ENCODE measurements at places on chromosomes 13 and 19.

DNA sequence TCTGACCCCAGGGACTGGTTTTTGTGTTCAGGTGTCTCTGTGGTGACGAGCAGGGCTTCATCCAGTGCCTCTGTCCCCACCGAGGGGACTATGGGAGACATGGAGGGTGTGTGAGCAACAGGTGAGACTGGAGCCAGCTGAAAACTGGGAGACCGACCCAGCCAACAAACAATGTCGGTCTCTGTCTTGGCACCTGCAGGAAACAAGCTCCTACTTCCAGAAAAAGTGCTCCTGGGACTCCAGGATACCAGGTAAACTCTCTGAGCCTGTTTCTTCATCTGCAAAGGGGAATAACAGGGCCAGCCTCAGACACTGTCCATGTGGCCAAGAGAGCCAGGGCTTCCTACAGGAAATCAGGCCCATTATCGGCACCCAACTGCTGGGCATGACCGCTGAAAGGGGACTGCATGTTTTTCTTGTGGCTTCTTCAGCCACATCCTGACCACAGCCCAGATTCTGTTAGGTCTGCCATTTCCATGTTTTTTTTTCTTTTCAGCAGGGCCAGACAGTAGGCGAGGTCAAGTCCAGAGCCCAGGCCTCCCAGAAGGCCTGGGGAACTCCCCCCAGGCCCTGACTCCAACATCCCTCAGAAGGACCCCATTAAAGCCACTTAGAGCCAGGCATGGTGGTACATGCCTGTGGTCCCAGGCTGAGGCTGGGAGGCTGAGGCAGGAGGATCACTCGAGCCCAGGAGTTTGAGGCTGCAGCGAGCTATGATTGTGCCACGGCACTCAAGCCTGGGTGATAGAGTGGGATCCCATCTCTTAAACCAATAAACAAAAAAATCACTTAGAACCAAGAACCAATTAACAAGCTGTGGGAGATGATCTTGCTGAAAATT lies 836 bp upstream of the BST2 start:
- DNase-seq, result no peak

GRCh38 chr19:23482829-23483228 lies 87.6 kb upstream of the ZNF91 start:
- DNase-seq, result no peak

DNA sequence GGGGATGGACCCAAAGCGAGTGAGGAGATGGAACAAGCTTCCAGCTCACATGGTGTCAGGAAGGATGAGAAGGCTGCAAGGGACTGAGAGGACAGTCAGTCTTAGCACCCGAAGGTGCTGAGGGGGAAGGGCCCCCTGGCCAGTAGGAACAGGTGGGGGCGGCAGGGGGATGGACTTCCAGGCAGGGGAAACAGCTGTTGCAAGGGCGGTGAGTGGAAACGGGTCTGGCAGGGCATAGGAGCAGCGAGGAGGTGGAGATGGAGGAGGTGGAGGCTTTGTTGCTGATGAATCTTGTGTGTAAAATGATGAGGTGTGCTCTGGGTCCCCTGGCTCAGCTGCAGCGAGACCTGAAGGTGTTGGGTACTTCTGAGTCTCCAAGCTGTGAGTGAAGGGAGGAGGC lies 1.2 kb downstream of the MAP1S start:
- DNase-seq, result no peak

DNA sequence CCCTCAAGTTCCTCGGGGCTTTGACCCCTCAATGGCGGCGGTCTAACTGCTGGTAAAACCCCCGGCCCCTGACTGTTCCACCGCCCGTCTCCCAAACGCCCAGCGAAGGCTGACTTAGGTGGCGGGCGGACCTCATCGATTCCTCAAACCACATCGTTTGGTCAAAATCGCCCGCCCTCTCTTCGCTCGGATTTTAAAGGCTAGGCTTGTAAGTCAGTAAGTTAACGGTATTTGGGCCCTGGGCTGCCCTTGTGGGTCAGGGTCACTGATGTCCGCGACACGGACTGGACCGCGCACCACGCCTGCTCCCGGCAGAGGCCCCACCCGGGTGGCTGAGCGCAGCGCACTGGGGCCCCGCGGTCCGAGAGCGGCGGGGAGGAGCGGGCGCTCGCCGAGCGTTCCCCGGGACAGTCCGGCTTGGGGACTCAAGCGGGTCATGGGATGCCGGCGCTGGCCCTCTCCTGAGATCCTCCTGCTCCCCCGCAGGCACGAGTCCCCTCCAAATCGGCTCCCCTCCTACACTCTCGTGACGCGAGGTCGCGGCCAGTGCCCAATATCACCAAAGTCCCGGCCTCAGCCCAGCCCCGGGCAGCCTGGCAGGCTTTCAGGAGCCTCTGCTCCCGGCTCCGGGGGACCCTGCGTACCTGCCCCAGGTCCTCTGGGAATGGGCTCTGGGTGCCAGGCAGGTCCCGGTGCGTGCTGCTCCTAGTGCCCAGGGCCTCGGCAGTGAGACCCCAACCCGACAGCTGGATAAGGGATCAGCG lies 1.0 kb downstream of the FLT1 start:
- DNase-seq, result no peak

DNA sequence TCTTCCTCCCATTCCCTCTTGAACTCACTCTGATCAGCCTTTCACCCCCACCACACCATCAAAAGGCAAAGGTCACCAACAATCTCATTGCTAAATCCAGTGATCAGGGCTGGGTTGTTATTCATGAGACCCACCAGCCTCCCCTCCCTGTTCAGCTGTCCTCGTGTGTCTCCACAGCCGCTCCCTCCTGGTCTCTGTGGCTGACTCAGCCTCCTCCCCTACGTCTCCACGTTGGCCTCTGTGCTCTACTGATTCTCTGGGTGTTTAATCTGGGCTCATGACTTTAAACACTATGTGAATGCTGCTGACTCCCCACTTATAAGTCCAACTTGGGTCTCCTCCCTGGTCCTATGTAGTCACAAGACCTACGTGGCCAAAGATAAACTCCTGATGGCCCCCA lies 38.9 kb downstream of the PARP4 start:
- DNase-seq, result no peak

DNA sequence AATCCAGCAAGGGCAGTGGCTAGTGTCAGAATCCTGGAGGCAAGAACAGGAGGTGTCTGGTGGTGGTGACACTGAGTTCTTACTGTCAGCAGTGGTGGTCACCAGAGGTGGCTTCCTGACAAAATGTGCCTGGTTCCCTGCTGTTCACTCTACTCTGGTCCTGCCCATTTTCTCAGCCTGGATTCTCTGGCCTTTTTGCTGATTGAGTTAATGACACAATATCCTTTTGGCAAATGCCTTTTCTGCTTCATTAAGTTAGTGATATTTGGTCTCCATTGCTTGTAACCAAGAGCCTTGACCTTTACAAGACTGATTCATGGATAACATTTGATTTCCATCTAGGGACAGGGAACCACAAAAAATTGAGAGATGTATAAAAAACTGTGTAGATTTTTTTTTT lies 51.1 kb downstream of the RFC3 start:
- DNase-seq, result no peak

- no peak for DNase-seq
Observed at GRCh38 chr13:42364613-42365000, 92.7 kb downstream of the AKAP11 start.

DNA sequence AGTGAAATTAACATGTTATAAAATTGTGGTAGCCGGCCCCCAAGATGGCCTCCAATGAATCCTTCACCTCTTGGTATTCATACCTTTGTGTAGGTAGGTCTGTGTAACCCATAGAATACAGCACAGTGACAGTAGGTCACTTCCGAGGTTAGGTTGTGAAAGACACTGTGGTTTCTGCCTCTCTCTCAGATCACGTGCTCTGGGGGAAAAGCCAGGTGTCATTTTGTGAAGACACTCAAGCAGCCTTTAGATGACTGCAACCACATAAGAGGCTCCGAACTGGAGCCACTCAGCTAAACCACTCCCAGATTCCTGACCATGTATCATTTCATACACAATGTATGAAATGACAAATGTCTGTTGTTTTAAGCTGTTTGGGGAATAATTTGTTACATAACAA lies 9.8 kb upstream of the USPL1 start:
- DNase-seq, result no peak

- DNase-seq, result peak; percentile 58
Observed at GRCh38 chr19:41792513-41793413, 3.6 kb upstream of the CEACAM3 start.

DNA sequence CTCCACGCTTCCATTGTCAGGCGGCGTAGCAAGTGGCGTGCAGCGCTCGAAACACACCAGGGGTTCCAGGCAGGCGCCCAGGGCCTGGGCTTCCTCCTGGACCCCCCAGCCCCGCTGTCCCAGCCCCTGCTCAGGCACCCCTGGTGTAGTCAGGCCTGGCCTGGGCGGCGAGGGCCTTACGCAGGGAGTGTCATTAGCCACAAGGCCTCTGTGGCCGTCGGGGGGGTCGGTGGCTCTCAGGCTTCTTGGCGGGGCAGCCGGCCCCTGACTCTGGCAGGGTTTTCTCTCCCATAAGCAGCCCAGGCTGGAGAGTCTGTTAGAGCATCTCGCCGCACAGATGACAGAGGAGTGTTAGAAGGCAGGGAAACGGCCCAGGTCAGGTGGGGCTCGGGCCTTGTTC lies 116.7 kb downstream of the KDM4B start:
- no peak for DNase-seq

DNA sequence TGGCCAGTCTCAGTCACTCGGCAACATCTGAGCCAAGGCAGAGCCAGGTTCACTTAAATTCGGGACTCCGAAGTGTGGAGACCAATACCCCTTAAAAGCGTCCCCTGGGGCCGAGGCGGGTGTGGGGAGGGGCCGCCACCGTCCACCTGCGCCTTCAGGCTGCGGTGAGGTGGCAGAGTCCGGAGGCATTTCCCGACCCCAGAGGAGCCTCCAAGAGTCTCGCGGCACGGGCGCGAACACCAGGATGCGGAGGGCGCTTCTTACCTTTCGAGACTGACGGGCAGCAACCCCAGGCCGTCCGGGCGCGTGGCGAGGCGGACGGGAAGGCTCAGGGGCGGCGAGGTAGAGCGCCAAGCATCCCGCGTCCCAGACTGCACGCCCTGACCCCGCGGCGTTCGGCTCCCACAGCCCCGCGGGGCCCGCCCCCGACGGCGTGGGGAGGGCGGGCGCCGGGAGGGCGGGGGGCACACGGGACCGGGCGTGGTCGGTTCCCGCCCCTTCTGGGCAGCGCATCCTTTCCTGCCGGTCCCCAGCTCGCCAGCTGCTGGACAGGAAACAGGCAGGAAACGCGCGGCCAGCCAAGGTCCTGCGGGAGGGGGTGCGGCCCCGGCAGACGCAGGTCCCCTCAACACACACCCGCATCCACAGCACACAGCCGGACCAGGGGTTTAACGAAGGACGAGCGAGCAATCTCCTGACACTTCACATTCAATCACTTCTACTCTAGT lies at the start of gene THSD1:
Gene THSD1, minus strand, starts transcription at position 406 of the 728 bp plus-strand sequence. CDS start 3,572 bp downstream, outside the sequence.
- DNase-seq, result no peak

DNA sequence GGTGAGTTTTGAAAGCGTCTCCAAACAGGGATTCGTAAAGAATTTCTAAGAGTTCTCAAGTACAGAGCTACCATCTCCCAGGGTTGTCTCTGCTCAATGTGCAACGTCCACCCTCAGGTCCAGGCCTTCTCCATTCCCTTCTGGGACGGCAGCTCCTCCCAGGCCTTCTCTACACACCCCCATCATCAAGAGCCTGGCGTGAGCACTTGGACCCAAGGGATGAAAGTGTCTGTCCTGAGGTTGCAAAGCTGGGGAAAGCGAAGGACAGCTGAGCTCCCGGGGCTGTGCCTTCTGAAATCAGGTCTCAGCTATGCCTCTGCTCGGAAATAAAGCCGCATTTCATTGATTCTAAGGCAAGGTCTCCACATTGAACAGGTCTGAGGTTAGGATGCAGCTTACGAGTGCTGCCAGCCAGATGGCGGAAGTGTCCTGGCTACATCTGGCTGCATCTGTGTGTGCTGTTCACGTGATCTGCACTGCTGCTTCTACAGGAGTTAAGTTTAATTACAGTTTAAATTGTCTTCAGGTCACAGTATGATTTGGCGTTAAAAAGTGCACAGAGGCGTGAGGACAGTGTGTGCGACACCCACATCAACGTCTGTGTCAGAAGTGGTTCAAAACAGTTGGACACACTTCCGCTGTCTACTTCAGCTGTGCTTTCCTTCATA lies 27.0 kb upstream of the MIER2 start:
- DNase-seq, result no peak

- DNase-seq, result peak; percentile 98
Observed at GRCh38 chr13:97256343-97256783, 34.2 kb downstream of the MBNL2 start.

DNA sequence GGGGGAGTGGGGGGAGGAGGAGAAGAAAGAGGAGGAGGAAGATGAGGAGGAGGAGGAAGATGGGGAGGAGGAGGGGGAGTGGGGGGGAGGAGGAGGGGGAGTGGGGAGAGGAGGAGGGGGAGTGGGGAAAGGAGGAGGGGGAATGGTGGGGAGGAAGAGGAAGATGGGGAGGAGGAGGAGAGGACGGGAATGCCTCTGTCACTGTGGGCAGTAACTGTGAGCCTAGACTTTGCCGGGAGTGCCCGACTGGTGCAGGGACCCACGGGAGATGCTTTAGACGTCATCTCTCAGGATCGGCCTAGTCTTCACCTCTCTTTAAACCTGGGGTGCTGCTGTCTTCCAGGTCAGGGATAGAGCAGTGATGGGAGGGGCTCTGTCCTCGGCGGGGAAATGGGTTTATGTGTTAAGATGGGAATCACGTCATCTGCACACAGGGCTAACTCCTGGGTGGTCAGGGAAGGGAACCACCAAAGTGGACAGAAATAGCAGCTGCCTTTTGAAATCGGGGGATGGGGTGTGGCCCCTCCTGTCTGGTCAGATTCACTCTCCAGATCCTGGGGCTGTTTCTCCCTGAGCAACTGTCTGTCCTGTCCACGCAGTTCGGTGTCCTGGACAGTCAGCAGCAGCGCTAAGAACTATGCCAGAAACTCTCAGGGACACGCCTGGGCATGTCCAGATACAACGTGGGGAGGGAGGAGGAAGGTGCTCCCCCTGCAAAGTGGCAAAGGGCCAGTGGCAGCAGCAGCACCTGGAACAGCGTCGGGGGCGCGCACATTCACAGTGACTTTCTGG lies 26.9 kb downstream of the GAS6 start:
- DNase-seq, result peak; percentile 33

DNA sequence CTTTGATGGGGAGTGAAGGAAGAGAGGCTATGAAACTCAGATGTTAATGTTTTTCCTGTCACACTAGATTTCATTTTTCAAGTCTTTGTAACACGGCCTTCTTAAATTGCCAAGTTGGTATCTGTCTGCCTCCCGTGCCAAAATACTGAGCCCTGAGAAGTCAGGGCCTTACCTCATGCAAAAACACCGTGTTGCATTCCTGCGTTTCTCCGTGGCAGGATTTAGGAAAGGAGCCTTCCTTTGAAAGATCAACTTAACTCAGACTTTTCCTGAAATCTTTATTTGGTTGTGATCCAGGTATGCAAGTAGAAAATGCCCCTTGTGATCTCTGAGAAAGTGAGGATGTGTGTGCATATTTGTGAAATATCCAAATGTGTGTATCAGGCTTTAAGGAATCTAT lies 1291.0 kb upstream of the SLC10A2 start:
- DNase-seq, result no peak

GRCh38 chr13:28622286-28622685 lies 36.6 kb upstream of the POMP start:
- DNase-seq, result no peak

GRCh38 chr13:99741960-99742359 lies 229.6 kb downstream of the ZIC5 start:
- no peak for DNase-seq

- DNase-seq, result no peak
Observed at GRCh38 chr19:5234412-5234811, 106.2 kb downstream of the PTPRS start.

- DNase-seq, result no peak
Observed at GRCh38 chr19:2841855-2842574, 740 bp downstream of the ZNF555 start.

All from HCT116 (cell line).